ENCODE measurements at places on chromosomes 16 and 17.

- no peak for DNase-seq
Observed at GRCh38 chr17:49618028-49618611, 42.4 kb downstream of the NXPH3 start.

DNA sequence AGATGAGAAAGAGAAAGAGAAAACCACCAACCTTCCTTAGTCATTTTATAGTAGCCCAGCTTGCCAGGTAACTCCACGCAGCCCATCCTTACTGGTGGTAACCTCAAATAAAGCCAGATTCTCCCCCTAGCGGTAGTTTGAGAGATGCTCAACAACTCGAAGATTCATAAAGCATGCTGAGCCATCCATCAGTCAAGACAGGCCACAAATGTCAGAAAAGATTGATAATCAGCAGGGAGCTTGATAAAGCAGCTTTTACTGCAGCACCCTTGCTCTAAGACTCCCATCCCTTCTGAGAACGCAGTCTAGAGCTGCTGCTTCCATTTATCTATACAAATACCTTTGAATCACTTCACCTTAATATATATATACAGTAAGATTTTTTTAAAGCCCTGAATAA, 451.5 kb upstream of the HSBP1 start:
- DNase-seq, result peak; percentile 69

DNA sequence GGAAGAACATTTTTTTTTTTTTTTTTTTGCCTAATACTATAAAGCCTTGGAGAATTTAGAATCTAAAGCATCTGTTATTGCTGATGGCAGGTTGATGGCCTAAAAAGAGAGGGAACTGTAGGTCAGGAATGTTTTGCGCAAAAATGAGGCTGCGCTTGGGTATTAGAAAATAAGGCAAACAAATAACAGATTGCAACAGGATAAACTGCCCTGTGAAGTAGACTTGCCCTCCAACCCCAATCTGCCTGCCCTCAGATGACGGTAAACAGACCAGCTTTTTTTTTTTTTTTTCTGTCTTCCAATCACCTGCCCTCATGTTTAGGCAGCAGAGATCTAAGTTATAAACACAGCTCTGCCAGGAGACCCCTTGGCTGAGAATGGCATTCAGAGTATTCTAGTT, 3.8 kb upstream of the DHX8 start:
- no peak for DNase-seq

- DNase-seq, result no peak
Observed at GRCh38 chr17:77873500-77874302, 84.8 kb upstream of the TNRC6C start.

- no peak for DNase-seq
Observed at GRCh38 chr17:50954641-50955121, 88.5 kb upstream of the TOB1 start.

DNA sequence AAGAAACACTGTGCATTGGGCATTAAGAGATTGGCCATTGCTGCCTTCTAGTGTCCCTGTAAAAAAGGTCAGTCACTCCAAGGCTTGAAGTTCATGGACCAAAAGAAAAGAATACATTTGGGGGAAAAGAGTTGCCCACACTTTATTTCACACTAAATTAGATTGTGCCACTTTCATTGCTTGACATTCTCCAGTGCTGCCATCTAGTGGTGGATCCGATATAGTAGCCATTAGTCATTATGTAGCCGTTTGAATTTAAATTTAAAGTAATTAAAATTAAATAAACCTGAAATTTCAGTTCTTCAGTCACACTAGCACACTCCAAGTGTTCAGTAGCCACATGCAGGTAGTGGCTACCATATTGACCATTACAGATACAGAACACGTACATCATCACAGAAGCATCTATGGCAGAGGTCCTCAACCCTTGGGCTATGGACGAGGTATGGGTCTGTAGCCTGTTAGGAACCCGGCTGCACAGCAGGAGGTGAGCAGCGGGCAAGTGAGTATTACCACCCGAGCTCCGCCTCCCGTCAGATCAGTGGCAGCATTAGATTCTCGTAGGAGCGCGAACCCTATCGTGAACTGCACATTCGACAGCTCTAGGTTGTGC, 21.9 kb upstream of the CDH5 start:
- no peak for DNase-seq

DNA sequence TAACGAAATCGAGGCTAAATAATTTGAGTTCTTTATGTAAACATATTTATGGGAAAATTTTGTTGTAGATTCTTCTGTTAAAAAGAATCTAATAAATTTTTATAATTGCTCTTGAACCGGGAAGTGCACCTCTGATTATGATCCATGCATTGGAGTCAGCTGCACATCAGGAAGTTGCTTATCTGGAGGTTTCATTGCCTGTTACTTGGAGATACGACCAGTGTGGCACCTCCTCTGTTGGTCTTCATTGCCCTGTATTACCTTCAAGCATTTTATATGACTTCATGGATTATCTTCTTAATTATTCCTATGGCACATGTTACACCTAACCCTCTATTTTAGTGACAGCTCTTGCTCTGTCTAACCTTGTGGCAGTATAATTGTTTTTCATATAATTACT, 312.6 kb upstream of the TBX2 start:
- DNase-seq, result no peak

DNA sequence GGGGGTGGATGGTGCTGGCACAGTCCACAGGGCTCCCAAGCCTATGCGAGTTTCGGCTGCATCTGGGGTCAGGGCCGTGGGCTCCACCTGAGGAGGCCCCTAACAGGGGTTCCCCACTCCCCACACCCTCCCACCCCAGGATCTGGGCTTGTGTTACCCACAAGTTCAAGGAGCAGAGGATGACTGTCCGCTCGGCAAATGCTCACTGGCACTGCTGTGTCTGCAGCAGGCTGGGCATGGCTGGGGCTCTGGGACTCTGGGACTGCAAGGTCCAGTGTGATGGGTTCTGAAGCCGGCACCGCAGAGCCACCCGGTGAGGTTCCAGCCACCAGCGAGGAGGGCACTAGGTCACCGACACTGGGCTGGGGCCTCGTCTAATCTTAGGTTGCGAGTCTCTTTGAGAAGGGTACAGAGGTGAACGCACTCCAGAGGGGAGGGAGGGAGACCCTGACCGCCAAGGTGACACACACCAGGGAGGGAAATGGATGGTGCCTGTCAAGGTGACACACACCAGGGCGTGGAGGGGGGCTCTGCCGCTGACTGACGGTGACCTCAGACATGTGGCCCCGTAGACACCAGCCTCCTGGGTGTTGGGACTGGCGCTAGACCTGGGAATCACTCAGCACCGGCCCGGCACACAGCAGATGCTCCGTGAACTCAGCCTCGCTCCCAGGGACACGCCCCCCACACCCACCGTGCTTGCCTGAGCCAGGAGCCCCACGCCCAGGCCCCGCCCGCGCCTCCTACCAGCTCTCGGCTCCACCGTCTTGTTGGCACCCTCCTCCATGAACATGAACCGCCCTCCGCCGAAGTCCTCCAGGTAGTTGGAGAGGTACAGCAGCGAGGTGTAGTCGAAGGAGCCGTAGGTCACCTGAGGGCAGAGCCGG, 20.5 kb upstream of the HEXD start:
- DNase-seq, result no peak

DNA sequence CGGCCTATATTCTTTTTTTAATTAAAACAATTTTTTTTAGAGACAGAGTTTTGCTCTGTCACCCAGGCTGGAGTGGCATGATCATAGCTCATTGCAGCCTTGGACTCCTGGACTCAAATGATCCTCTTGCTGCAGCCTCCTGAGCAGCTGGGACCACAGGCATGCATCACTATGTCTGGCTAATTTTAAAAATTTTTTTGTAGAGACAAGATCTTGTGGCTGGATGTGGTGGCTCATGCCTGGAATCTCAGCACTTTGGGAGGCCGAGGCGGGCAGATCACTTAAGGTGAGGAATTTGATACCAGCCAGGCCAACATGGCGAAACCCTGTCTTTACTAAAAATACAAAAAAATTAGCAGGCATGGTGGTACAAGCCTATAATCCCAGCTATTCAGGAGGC, 54.8 kb upstream of the MSI2 start:
- DNase-seq, result no peak

GRCh38 chr17:31256936-31257335, 40.1 kb downstream of the OMG start:
- no peak for DNase-seq

GRCh38 chr17:4054446-4054845, 88.4 kb downstream of the ZZEF1 start:
- DNase-seq, result no peak

DNA sequence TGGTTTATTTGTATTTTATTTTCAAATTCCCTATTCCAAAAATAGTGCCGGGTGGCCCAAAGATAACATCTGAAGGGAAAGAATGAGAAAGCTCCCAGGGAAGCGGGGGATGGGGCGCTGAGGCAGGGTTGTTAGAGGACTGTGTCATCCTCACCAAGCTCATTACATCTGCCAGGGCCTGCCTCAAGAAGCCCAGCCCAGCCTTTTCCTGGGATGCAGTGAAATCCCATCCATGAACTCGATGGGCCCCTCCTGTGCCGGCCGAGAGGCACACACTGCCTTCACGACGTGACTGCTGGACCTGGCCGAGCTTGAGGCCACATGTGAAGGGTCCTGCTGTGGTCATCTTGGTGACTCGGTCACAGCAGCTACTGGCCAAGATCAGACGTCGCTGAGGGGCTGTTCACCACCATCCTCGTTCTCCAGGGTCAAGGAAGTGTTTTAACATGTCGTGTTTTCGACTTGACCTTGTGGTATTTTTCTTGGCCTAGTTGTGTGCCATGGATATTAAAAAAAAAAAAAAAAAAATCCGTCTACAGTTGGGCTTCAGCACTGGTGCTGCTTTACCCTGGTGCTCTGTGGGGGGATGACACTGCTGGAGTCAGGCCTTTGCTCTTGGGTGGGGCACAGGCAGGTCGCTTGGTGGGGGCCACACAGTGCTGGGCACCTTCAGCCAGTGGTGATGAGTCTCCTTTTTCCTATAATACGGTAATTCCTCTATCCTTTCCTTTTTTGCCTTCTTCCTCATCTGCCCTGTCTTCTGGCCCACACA, 4.9 kb downstream of the TIMM22 start:
- no peak for DNase-seq

- no peak for DNase-seq
Observed at GRCh38 chr16:53849585-53849984, 145.6 kb downstream of the FTO start.

DNA sequence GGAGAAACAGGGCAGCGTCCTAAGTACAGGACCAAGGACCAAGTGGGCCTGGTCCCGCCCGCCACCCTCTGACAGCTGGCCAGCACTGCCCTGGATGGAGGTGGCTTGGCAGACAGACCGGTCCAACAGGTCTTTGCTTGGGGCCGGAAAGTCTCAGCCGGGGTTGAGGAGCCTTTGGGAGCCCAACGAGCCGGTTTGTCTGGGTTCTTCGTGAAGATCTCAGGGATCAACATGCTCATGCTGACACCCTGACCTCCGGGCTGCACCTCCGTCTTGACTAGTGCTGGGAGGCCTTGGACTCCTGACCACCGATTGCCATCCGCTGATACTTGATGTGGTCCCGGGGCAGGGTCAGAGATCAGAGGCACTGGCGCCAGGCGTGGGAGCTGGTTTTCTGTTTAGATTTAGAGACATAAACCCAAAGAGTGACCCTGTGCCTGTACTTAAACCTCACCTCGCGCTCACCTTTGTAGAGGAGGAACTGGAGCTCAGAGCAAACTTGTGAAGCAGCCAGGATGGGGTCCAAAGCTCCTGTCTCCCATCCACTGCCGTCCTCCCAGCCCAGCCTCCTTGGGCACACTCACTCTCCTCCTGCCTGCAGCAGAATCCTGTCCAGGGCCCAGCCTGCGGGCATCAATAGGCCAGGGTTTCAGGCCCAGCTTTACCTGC, 92.1 kb upstream of the GSE1 start:
- no peak for DNase-seq

DNA sequence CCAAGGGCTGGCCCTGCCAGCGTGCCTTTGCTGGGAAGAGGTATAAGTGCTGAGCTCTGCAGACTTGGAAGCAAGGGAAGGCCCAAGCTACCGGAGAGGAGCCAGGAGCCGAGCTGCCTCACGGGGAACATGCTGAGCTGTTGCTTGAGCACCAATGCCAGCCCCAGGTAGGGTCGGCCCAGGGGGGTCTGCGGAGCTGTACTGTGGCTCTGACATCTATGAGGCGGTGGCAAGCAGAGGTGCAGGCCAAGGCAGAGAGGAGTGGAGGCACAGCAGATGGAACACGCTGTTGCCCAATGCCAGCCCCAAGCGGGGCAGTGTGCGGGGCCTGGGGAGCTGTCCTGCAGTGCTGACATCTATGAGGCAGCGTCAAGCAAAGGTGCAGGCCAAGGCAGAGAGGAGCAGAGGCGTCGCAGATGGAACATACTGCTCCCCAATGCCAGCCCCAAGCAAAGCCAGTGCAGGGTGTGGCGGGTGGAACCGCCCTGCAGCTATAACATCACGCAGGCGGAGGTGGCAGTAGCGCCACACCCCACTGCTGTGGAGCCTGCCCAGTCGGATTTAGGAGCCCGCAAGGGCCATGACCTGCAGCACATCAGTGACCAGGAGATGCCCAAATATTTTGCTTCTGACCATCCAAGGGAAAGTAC, 10.0 kb downstream of the GGA2 start:
- DNase-seq, result no peak

DNA sequence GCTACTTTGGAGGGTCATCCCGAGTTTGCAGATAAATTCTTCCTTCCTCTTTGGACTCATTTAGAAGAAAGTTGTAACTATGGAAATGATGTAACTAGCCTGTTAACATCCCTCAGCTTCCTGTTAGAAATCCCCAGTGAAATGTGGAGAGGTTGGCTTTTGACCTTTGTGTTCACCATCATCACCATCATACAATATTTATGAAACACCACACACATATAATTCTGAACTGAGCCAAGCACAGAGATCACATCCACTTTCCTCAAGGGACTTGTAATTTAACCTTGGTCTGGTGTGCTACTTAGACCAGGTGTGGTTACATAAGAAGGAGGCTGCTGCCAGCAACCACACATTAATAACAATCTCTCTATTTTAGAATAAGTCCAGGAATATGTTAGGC, 2.5 kb downstream of the CAPNS2 start:
- no peak for DNase-seq
